ENCODE measurements at places on chromosomes 16 and 17.

DNA sequence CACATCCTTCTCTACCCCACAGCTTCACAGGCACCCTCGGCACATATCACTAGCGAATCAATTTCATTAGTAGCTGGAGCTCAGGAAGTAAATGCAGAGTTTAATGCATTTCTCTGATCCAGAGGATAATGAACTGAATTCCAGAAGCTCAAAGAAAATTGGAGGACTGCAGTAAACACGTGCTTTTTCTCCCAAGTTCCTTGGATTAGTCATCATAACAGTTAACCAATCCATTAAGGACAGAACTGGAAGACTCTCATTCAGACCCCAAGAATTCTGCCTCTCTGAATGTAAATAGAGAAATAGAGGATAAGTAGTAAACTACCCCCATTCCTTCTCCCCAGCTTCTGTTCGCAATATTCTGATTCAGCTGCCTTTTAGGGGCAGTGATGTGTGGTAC lies 40.7 kb downstream of the DUSP14 start:
- no peak for DNase-seq

GRCh38 chr16:20899071-20899470 lies 1.1 kb downstream of the DCUN1D3 start:
- no peak for DNase-seq

- no peak for DNase-seq
Observed at GRCh38 chr16:51577621-51578303, 426.7 kb upstream of the SALL1 start.

- DNase-seq: peak; percentile 19
Observed at GRCh38 chr16:88264641-88265285, 118.0 kb upstream of the ZNF469 start.

- DNase-seq: no peak
Observed at GRCh38 chr17:21286066-21286770, 1.7 kb downstream of the MAP2K3 start.

DNA sequence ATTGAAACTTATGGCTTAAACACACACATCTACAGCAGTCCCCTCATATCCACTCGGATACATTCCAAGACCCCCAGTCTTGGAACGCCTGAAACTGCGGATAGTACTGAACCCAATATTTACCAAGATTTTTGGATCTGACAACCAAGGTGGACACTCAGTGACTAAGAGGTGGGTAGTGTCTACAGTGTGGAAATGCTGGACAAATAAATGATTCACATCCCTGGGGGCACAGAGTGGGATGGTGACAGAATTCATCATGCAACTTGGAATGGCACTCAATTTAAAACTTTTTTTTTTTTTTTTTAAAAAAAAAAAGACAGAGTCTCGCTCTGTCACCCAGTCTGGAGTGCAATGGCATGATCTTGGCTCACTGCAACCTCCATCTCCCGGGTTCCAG lies 54.2 kb upstream of the TRAP1 start:
- DNase-seq: no peak

GRCh38 chr16:51150888-51151320 lies at the start of gene SALL1:
TSS of gene SALL1 (minus strand) at chr16:51151270. CDS start at chr16:51151241, 29 bp downstream.
- DNase-seq: no peak

DNA sequence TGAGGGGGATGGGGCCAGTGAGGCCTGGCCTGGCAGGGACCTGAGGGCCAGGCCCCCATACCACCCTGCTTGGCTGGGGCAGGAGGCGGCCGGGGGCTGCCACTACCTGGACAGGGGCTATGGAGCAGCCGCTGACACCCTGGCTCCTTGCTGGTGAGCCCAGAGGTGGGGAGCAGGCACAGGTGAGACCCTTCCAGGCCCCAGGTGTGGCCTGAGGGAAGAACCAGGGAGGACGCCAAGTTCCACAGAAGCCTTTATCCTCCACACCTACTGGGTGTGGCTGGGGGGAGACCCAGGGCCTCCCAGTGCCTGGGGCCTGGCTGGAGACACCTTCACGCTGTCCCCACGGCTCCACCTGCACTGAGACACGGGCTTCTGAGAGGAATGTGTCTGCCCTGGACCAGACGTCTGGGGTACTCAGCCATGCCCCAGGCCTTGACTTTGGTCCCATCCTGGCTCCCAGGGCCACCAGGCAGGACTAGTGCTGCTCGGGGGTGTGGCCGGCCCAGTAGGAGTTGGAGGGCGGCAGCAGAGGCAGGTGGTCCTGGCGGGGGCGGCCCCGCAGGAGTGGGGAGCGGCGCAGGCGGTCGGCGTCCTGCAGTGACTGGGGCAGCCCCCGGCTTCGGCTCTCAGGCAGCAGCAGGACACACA lies 4.7 kb downstream of the SLC22A31 start:
- DNase-seq: no peak

DNA sequence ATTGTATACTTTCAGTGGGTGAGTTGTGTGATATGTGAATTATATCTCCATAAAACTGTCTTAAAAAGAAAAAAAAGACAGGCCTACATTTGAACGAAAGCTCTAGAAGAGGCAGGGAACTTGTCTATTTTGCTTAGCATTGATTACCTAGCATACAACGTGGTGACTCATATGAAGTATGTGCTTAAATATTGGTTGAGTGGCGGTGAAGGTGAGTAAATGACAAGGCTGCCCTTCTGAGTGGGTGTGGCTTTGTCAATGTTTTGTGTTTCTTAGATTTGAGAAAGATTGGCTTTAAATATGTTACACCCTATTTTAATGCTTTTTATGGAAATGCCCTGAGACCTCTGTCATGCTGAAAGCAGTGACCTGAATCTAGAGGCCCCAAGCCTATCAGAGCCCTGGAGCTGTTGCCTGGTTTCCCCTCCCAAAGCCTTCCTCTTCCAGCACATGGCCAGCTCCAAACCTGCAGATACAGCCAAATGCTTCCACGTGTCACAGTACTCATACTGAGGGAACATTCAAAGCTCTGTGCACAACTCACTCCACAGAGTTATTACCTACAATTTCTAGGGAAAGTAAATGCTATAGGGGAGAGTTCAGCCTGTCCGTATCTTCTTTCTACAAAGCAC lies 260.0 kb downstream of the PHKB start:
- DNase-seq: no peak

- DNase-seq: no peak
Observed at GRCh38 chr17:82173351-82174041, 39.1 kb downstream of the CCDC57 start.

- DNase-seq: no peak
Observed at GRCh38 chr17:77478281-77478680, 337.5 kb downstream of the SEC14L1 start.

DNA sequence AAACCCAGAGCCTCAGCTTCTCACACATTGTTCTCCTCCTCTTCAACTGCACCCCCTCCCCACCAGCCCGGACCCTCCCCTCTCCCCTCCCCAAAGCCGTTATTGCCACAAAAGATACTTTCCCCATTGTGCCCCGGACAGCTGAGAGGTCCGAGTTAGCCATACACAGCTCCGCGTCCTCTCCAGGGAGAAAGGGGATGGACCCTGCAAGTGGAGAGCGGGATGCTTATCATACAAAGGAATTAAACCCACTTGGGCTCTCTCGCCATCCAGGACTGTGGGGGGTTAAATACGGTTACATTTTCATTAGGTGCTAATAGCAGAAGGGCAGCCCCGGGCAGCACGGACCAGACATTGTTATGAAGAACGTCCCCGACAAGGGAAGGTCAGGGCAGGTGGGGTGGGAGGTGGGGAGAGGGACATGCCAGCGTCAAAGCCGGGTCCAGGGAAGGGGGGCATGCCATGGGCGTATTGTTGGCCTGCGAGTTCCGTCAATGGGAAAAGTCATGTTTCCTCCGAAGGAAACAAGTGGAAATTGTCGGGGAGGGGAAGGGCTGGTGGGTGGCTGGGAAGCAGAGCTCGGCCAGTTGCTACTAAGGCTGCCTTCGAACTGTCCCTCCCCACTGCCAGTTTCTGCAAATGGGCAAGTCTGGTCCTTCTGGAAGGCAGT lies 99.1 kb downstream of the SOX9 start:
- DNase-seq: no peak

GRCh38 chr17:41009936-41010335 lies 1.0 kb upstream of the KRTAP3-1 start:
- DNase-seq: no peak

GRCh38 chr16:57366544-57367040 lies 5.7 kb upstream of the CX3CL1 start:
- DNase-seq: no peak

DNA sequence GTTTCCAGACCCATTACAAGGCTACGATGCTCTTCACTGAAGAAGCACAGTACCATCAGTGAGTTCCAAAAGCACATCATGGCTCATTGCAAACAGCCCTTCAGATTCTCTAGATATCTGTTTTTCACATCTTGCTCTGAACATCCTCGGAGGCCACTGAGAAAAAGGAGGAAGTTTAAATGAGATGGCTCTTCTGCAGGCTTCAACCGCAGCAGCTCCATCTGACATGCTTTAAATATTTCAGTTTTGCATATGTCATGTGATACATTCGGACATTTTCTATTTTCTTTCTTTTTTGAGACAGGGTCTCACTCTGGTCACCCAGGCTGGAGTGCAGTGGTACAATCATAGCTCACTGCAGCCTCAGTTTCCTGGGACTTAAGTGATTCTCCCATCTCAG lies 396.8 kb downstream of the NPIPA8 start:
- DNase-seq: no peak

DNA sequence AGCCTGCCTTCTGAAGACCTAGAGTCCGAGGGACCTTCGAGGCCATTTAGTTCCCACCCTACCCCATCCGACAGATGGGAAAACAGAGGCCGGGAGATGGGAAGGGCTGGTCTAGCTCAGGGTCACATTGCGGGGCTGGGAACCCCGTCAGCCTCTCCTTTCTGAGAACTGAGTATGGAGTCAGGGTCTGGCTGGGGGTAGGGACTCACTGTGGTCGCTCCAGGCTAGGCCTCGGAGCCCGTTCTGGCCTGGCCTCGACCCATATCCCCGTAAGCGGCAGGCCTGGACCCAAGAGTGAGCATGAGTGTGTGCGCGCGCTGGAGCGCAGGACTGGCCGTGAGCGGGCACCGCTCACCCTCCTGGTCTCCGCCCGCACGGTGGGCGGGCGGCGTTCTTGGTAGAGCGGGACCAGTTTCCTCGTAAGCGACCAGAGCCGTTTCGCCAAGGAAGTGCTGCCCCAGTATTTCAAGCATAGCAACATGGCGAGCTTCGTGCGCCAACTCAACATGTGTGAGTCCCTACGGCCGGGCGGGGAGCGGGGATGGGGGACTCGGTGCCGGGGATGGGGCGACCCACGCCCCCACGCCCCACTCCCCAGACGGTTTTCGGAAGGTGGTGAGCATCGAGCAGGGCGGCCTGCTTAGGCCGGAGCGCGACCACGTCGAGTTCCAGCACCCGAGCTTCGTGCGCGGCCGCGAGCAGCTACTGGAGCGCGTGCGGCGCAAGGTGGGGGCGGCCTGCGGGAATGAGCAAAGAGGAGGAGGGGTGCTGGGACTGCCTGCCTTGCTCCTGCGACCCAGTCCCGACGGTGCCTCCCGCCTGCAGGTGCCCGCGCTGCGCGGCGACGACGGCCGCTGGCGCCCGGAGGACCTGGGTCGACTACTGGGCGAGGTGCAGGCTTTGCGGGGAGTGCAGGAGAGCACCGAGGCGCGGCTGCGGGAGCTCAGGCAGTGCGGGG lies 855 bp downstream of the HSF4 start:
- DNase-seq: no peak

DNA sequence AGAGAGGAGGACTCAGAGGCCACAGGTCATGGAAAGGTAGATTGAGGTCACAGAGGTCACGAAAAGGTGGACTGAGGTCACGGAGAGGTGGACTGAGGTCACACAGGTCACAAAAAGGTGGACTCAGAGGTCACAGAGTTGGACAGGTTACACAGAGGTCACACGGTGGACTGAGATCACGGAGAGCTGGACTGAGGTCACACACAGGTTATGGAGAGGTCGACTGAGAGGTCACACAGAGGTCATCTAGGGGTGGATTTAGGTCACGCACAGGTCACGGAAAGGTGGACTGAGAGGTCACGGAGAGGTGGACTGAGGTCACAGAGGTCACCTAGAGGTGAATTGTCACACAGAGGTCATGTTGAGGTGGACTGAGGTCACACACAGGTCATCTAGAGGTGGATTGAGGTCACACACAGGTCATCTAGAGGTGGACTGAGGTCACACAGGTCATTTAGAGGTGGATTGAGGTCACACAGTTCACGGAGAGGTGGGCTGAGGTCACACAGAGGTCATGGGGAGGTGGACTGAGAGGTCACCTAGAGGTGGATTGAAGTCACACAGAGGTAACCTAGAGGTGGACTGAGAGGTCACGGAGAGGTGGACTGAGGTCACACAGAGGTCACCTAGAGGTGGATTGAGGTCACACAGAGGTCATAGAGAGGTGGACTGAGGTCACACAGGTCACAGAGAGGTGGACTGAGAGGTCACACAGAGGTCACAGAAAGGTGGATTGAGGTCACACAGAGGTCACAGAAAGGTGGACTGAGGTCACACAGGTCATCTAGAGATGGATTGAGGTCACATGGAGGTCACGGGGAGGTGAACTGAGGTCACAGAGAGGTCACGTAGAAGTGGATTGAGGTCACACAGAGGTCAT lies 26.7 kb upstream of the JPT2 start:
- no peak for DNase-seq

GRCh38 chr17:44380767-44381166 lies 8.7 kb downstream of the ITGA2B start:
- no peak for DNase-seq

GRCh38 chr16:23754594-23755483 lies at the start of gene CHP2:
TSS of gene CHP2 (plus strand) at chr16:23755026. CDS start at chr16:23755050, 24 bp downstream.
- DNase-seq: no peak

DNA sequence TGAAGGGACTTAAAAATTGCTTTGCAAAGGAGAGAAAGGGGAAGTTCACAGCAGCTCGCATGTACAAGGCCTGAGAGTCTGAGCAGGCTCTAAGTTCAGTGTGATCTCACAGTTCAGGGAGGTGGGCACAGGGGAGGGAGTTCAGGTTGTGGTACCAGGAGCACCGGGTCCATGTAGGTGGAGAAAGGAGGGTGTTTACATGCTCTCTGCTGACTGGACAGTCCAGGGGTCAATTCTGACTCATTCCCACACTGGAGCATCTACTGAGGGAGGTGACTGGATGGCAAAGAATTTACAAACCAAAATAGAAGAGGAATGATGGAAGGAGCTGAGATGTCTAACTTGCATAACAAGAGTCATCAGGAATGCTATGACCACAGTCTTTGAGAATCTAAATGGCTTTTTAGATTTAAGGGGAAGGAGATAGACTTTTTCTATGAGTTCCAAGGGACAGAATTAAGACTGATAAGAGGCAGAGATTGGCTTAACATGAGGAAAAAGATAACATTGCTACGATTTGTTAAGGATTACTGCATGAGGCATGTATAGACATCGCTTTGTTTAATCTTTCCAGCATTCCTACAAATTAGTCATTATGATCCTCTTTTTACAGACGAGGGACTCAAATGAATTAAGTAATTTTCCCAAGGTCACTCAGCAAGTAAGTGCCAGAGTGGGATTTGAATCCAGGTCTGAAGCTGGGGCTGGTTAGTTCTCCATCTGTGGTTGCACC lies 29.9 kb downstream of the MIS12 start:
- no peak for DNase-seq

DNA sequence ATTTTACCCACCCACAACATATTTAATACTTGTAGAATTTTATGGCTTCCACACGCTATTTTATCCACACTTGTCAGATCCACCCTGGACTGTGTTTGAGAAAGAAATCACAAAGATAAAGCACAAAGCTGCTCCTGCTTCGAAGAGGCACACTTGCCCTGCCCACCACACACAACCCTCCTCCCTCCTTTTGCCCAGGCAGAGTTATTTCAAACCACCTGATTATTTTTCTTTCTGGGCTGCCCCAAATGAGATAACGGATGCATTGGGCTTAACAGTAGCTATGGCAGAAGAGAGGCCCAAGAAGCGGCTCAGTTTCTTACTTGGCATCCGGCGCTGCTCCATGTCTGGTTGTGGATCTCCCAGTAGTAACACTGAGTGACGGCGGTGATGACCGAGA lies 27.2 kb downstream of the PKD1L3 start:
- no peak for DNase-seq
